ENCODE measurements at places on chromosomes 3 and 15.

GRCh38 chr3:14900881-14901873 is 46.2 kb upstream of the NR2C2 start:
- H3K36me3 ChIP-seq, result peaks cover 13% of the 10 kb centered on the region
- H3K4me1 ChIP-seq, result no peaks in the 10 kb centered on the region
- H3K27ac ChIP-seq, result no peak overlapping the region
- no peak overlapping the region for H3K4me3 ChIP-seq

DNA sequence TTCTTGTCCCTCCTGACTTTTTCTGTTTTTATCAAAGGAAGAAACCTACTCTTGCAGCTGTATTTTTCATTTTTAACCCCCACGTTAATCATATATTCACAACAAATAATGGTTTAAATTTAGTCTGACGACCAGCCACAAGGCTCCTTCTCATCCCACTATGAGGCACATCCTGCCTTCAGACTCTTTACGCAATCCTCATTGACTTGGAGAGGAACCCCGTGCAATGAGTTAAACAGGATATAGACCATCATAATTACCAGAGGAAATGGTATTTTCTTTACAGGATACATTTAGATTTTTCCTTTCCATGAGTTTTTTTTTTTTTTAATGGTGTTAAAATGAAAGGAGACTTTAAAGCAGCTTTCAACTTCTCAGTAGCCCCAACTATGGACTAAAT is 68.5 kb downstream of the WWTR1 start:
- H3K27me3 ChIP-seq, result no peaks in the 10 kb centered on the region
- peaks cover 4% of the 10 kb centered on the region for H3K36me3 ChIP-seq
- H3K4me1 ChIP-seq, result peaks cover 74% of the 10 kb centered on the region
- DNase-seq, result peak; percentile 50
- peak overlapping the region; percentile 74 for H3K4me3 ChIP-seq

- DNase-seq, result no peak
- no peaks in the 10 kb centered on the region for H3K36me3 ChIP-seq
- H3K27me3 ChIP-seq, result peaks cover 1% of the 10 kb centered on the region
- no peak overlapping the region for H3K4me3 ChIP-seq
These were observed 35.3 kb upstream of the BBX start for GRCh38 chr3:107487490-107487889.

- H3K4me3 ChIP-seq, result no peak overlapping the region
- H3K27ac ChIP-seq, result no peak overlapping the region
- H3K36me3 ChIP-seq, result peaks cover 6% of the 10 kb centered on the region
- no peaks in the 10 kb centered on the region for H3K27me3 ChIP-seq
- peak; percentile 51 for DNase-seq
- H3K4me1 ChIP-seq, result peaks cover 16% of the 10 kb centered on the region
These were observed 20.5 kb downstream of the POLR2M start for GRCh38 chr15:57727031-57727430.

GRCh38 chr3:71351403-71352149 is 232.0 kb downstream of the FOXP1 start:
- no peak overlapping the region for H3K4me3 ChIP-seq
- H3K36me3 ChIP-seq, result no peaks in the 10 kb centered on the region
- no peaks in the 10 kb centered on the region for H3K27me3 ChIP-seq
- no peak for DNase-seq
- H3K27ac ChIP-seq, result no peak overlapping the region
- peaks cover 5% of the 10 kb centered on the region for H3K4me1 ChIP-seq

DNA sequence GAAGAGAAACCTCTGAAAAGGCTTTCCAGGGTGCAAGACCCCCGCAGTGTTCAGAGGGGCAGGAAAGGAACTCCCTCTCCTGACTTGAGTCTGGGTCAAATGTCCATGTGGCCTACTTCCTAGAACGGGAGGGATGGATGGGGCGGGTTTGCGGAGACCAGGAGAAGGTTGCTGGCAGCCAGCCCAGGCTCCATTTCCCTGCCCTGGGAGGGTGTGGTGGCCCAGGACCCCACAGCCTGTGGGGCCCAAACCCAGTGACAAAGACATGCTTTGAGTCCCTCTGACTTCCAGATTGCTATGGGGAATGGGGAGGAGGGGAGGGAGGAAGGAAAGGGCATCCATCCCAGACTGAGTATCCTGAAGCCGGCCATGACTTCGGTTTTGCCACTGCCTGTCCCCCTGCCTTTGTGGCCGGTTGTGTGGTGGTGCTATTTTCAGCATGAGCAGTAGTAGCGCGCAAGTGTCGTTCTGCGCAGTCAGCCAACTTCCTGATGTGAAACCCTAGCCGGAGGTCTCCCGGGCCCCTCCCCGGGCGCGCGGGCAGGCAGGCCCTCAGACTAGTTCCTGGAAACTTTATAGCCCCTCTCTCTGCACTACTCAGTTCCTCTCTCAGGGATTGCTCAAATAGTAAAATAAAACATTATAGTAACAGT is 24.4 kb downstream of the MAGEF1 start:
- H3K4me1 ChIP-seq, result peaks cover 18% of the 10 kb centered on the region
- H3K27ac ChIP-seq, result no peak overlapping the region
- no peaks in the 10 kb centered on the region for H3K36me3 ChIP-seq
- no peak overlapping the region for H3K4me3 ChIP-seq

DNA sequence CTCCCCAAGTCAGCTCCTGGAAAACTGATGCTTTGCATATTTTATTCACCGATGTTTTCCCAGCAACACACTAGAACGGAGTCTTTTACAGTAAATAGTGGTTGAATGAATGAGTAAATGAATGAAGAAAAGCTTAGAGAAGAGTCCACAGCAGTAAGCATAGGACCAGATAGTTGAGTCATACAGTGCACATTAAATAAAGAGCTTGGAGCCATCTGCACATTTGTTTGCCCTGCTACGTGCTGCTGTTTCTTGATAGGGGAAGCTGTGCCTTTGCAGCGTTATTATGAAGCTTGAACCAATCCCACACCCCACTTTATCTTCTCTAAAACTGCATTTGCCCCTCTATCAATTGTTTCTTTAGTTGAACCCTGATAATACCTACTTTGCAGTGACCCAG is 1.2 kb downstream of the FAM98B start:
- peak overlapping the region; percentile 93 for H3K27ac ChIP-seq
- H3K27me3 ChIP-seq, result no peaks in the 10 kb centered on the region
- peak overlapping the region; percentile 89 for H3K4me3 ChIP-seq
- DNase-seq, result peak; percentile 12
- no peaks in the 10 kb centered on the region for H3K36me3 ChIP-seq

GRCh38 chr3:66729687-66730393 is 229.0 kb upstream of the LRIG1 start:
- DNase-seq, result no peak
- H3K36me3 ChIP-seq, result no peaks in the 10 kb centered on the region

DNA sequence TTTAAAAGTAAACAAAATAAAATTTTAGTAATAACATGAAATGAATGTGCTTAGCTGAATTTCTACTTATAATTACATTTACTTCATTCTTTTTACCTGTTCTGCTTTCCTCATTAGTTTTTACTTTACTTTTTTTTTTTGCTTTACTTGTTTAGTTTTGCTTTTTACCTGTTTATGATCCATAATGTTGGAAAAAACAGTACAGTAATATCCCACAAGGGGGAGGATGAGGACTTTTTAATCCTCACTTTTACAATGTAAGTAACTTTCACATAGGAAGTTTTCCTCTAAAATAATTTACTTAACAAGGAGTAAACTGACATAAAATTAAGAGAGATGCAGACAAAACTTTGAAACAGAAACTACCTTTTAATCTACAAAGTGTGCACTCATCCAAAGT is 268.7 kb downstream of the TBC1D5 start:
- no peak overlapping the region for H3K4me3 ChIP-seq
- H3K27me3 ChIP-seq, result no peaks in the 10 kb centered on the region
- H3K36me3 ChIP-seq, result no peaks in the 10 kb centered on the region
- DNase-seq, result no peak
- H3K4me1 ChIP-seq, result peaks cover 19% of the 10 kb centered on the region
- no peak overlapping the region for H3K27ac ChIP-seq

DNA sequence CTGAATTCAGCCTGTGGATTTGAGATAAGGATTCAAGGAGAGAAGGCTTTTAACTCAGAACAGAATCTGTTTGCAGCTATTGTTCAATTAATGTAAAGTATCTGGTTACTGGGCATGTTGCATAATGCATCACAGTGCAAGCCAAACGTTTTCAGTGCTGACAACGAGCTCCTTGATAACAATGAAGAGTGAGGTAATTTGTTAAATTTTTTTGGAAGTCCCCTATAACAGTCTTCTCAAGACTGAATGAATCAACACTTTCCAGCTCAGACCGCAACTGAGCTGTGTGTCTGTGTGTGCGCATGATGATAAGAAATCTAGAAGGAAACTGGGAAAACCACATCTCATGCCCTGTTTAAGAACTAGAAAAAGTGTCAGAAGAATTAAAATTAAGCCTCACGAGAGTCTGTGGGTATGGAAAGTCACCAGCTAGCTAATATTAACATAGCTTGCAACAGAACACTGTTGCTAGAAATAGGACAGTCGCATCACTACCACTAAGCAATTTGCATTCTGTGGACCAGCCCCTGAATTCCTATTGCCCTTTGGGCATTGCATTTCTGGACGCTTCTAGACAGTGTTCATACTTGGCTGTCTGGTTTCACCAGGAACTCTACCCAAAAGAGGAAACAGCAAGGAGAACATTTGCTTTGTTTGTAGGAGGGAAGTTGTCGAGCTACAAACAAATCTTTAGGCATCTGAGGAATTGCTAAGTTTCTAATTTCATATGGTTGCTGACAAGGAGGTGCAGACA is 43.7 kb upstream of the ATP2C1 start:
- H3K36me3 ChIP-seq, result no peaks in the 10 kb centered on the region
- H3K27me3 ChIP-seq, result peaks cover 4% of the 10 kb centered on the region
- DNase-seq, result no peak
- peaks cover 13% of the 10 kb centered on the region for H3K4me1 ChIP-seq
- H3K4me3 ChIP-seq, result no peak overlapping the region

- H3K27ac ChIP-seq, result no peak overlapping the region
- peaks cover 28% of the 10 kb centered on the region for H3K4me1 ChIP-seq
- no peak for DNase-seq
- H3K36me3 ChIP-seq, result no peaks in the 10 kb centered on the region
- H3K4me3 ChIP-seq, result no peak overlapping the region
These were observed 173.3 kb downstream of the PDZRN3 start for GRCh38 chr3:73451301-73451944.

- H3K27me3 ChIP-seq, result peaks cover 2% of the 10 kb centered on the region
- H3K4me1 ChIP-seq, result peaks cover 21% of the 10 kb centered on the region
- no peaks in the 10 kb centered on the region for H3K36me3 ChIP-seq
These were observed 232.5 kb upstream of the ST8SIA2 start for GRCh38 chr15:92161039-92161670.

- no peak overlapping the region for H3K27ac ChIP-seq
- no peaks in the 10 kb centered on the region for H3K36me3 ChIP-seq
- H3K4me1 ChIP-seq, result no peaks in the 10 kb centered on the region
- H3K4me3 ChIP-seq, result no peak overlapping the region
- DNase-seq, result no peak
These were observed 79.8 kb upstream of the RAD18 start for GRCh38 chr3:9043063-9043462.

- no peaks in the 10 kb centered on the region for H3K36me3 ChIP-seq
- H3K4me1 ChIP-seq, result peaks cover 12% of the 10 kb centered on the region
- no peak for DNase-seq
These were observed 235.5 kb downstream of the PTPRG start for GRCh38 chr3:61796911-61797310.

DNA sequence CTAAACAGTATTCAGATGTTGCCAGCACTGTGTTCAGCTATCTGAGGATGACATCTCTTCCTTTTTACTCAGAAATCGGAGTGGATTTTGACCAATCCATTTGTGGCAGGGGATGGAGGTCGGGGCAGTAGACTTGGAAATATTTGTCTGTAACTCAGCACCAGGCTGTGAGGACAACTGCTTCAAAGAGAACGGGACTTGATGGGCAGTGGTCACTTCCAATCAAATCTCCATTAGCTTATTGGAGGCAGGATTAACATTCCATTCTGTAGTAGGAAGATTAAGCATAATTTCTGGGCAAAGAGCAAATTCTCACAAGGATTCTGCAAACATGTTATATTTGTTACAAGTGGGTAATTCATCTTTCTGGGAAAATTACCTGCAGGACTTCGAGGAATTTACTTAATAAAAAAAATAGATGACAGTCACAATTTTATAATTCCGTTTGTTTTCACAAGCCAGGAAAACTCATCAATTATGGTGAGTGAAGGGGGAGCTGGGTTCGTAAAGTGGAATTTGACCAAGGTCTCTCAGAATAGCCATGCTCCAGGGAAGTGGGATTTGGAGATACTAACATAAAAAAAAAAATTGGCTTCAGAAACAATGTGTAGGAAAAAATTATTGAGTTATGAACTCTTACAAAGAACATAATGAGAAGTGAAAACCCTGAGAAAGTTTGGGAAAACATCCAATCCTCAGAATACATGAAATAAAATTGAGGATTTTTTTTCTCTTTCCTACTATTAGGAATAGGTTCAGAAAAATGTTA is 18.1 kb downstream of the CRABP1 start:
- no peaks in the 10 kb centered on the region for H3K36me3 ChIP-seq
- peaks cover 34% of the 10 kb centered on the region for H3K27me3 ChIP-seq
- H3K27ac ChIP-seq, result no peak overlapping the region
- H3K4me1 ChIP-seq, result peaks cover 11% of the 10 kb centered on the region

DNA sequence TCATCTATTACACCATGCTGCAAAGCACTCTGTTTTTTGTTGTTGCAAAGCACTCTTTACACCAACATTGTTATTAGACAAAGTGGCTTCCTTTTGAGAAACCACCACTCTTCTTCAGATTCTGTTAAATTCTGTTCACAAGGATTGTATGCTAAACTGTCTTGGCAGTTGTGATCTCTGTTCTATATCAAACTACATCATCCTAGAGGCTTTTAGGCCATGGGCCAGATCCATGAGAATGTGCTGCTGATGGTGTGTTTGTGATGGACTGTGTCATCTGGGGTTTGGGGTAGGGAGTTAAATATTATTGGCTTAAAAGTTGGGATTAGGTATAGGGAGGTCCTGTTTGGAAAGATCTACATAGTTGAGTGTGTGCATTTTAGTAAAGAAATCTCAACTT is 229.8 kb downstream of the GAP43 start:
- H3K36me3 ChIP-seq, result no peaks in the 10 kb centered on the region
- H3K4me3 ChIP-seq, result no peak overlapping the region
- no peaks in the 10 kb centered on the region for H3K4me1 ChIP-seq
- DNase-seq, result no peak

DNA sequence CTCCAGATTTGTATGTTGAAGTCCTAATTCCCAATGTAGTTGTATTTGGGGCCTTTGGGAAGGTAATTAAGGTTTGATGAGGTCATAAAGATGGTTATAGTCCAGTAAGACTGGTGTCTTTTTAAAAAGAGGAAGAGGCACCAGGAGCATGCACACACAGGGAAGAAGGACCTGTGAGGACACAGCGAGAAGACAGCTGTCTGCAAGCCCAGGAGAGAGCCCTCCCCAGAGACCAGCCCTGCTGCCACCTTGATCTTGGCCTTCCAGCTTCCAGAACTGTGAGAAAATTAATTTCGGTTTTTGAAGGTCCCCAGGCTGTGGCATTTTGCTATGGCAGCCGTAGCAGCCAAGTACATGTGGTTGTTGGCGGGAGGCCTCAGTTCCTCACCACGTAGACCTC is 32.8 kb upstream of the TSEN2 start:
- no peak overlapping the region for H3K27ac ChIP-seq
- H3K4me3 ChIP-seq, result no peak overlapping the region
- no peak for DNase-seq
- H3K27me3 ChIP-seq, result peaks cover 7% of the 10 kb centered on the region
- H3K4me1 ChIP-seq, result peaks cover 23% of the 10 kb centered on the region

All from HFFc6 (cell line).